ENCODE measurements at places on chromosomes 6 and 20. TPM values are rescaled to one million over a fixed set of nuclear protein-coding genes. Genes with fewer than 3 reads are reported as not detected.
A peak's percentile ranks its signal among the peaks of the same experiment; 100 is the strongest.

DNA sequence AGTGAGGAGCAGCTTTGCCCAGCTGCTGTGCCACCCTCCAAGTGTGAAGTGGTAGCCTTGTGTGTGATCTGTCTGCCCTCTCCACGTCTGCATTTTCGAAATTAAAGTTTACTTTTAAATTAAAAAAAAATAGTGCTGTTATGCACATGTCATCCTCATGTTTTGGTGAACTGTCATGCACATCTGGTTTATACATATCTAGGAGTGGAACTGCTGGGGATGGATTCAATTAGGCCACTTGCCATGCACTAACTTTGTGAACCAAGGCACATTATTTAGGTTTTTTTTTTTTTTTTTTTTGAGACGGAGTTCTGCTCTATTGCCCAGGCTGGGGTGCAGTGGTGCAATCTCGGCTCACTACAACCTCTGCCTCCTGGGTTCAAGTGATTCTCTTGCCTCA, 3.6 kb downstream of the GTSF1L start:
- no peak for DNase-seq

- DNase-seq, result no peak
These were observed 172.9 kb downstream of the LAMA2 start for GRCh38 chr6:129055796-129056195.

DNA sequence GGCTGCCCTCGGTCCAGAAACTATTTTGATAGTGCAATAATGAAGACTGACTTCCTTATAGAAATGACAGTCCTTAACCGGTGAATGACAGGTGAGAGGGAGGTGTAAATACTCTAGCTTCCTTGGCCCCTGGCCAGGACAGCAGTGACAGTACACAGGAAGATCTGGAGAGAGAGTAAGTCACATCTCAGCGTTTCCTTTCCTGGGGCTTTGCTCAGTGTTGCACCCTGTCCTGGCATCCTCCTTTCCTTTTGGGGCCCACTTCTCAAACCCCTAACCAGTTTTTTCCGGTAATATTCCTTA, 336.9 kb downstream of the CD83 start:
- DNase-seq, result no peak

- DNase-seq, result no peak
These were observed 67.4 kb downstream of the STMND1 start for GRCh38 chr6:17169291-17169690.

- DNase-seq, result no peak
These were observed 663.3 kb upstream of the ADGRB3 start for GRCh38 chr6:67971812-67972211.

DNA sequence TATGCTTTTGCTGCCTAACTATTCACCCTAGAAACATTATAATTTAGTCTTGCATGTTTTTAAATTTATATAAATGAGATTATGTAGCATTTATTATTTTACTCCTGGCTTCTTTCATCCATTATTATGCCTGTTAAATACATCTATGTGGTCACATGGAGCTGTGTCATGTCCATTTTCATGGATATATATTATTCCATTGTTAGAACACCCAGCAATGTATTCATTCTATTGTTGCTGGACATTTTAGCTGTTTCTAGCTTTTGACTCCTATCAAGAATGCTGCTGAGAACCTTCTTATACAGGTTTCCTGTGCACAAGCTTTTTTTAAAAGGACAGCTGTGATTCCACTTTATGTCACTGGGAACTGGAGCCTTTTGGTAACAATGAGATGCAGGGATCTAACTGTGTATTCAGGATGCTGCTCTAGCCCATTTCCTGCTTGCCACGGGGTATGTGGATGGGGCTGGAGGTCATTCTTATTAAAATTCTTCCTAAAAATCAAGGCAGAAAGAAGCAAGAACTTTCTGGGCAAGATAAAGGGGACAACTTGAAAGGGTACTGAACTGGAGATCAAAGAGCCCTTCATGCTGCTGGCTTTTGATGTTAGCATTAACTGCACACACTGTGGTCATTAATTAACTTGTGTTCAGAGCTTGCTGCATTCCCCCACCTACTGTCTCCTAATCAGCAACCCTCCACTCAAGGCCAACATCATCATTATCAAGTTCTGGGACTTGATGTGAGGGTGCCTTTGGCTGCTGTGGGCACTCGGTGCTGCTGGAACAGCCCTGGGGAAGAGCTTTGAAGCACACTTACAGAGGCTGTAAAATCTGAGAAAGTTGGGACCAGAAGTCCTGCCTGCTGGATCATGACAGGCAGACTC, 96.6 kb upstream of the AKIRIN2 start:
- DNase-seq, result no peak

- DNase-seq, result no peak
These were observed 107.2 kb downstream of the ATP9A start for GRCh38 chr20:51660672-51661608.

- no peak for DNase-seq
These were observed 34.5 kb downstream of the MDGA1 start for GRCh38 chr6:37663019-37663810.

DNA sequence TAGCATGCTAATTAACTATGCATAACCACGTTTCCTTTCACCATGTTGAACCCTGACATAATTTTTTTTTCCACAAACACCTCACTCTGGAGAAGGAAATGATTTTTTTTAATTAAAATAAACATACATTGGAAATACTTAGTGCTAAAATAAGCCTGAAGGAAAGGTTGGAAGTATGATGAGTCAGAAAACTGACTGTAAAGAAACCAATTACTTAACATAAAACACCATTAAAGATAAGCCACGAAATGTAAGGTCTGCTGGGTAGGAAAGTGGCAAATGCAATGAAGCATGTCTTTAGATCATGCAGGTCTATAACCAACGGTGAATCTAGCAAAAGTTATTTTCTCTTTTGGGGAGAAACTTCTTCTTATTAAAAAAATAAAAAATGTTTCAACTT, 47.5 kb downstream of the OPRM1 start:
- no peak for DNase-seq

GRCh38 chr6:87869064-87869905, 167.3 kb upstream of the AKIRIN2 start:
- DNase-seq, result no peak

DNA sequence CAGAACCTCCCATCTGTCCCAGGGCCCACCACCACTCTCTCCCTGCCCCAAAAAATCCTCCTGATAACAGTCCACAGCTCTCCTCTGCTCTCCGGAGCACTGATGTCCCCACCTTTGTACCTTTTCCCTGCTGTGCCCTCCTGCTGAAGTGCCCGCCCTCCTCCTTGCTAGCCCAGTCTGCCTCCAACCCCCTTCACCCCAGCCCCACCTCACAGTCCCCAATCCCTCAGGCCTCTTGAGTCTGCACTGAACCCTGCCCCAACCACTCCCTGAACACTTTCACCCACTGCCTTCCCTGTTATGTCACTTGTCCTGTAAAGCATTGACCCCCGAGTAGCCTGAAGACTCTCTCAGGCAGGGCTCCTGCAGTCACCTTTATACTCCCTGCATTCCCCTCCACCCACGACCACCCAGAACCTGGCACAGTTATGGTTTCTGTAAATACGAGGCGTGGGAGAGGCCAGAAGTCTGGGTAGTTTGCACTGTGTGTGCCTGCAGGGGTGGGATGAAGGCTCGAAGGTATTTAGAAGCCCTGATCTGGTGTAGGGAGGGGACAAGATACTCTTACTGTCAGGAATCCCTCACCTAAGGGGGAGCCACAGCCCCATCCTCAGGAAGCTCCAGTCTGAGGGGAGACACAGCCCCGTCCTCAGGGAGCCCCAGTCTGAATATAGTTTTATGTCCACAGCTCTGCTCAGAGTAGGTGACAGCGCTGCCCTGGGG, 5.4 kb downstream of the GLP1R start:
- no peak for DNase-seq

GRCh38 chr20:48962976-48963771, 41.7 kb downstream of the ARFGEF2 start:
- DNase-seq, result no peak

DNA sequence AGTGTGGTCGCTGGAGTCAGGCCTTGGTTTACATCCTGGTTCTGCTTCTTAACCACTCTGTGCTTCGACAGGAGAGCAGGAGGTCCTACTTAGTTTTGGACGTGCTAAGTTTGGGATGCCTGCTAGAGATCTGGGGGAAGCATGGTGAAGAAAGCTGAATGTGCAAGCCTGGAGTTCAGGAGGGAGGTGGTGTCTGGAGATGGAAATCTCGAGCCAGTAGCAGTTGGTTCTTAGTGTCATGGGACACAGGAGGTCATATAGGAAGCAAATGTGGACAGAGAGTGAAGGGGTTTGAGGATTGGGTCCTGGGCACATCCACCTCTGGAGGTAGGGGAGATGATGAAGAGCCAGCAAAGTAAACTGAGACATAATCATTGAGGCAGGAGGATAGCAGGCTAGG, 131.4 kb downstream of the SYCP2 start:
- peak; percentile 11 for DNase-seq

DNA sequence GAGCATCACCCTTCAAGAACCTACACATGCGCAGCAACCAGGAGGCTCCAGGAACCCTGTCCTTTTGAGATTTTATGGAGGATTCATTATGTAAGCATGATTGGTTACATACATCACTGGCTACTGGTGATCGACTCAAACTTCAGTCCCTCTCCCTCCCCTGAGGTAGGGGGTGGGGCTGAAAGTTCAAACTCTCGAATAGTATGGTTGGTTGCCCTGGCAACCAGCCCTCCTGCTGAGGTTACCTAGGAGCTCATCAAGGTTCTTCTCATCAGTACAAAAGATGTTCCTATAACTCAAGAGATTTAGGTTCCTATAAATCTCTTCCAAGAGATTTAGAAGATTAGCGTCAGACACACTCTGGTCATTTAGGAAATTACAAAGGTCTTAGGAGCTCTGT, 21.9 kb upstream of the ZSCAN9 start:
- no peak for DNase-seq

- no peak for DNase-seq
These were observed 292.6 kb downstream of the UBE3D start for GRCh38 chr6:82772851-82773717.

GRCh38 chr6:14638906-14639761, 521.6 kb downstream of the CD83 start:
- DNase-seq, result no peak

DNA sequence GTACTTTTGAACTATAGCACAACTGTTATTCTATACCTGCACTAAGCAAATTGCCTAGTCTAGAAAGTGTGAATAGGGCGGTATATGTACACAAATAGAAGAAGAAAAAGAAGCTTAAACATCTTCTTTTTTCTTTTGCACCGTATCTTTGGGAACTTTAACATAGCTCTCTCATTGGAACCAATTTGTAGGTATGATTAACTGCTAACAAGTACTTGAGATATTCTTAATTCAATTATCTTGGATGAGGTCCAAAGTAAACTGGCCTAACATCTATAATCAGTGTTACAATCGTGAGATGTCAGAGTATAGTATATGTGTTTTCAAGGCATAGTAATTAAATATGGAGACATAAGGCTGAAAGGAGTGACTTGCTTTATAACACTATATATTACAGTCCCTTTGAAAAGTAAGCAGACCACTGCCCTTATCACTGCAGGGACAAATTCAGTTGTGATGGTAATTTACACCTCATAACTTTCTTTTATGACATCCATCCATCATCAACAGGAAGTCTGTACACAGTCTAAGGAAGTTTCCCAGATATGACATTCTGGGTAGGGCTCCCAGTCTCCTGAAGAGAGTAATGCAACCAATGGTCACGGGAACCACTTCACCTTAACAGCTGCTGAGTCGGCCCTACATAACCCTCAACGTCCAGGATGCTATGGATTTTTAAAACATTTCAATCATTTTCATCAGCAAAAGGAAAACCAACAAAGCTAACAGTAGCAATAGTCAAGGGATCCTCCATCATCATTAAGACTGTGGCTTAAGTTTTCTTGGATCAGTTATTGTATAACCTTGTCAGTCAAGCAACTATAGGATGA, 37.6 kb downstream of the NKAIN2 start:
- no peak for DNase-seq

- DNase-seq, result no peak
These were observed 66.4 kb downstream of the ANKS1A start for GRCh38 chr6:34955442-34955841.

DNA sequence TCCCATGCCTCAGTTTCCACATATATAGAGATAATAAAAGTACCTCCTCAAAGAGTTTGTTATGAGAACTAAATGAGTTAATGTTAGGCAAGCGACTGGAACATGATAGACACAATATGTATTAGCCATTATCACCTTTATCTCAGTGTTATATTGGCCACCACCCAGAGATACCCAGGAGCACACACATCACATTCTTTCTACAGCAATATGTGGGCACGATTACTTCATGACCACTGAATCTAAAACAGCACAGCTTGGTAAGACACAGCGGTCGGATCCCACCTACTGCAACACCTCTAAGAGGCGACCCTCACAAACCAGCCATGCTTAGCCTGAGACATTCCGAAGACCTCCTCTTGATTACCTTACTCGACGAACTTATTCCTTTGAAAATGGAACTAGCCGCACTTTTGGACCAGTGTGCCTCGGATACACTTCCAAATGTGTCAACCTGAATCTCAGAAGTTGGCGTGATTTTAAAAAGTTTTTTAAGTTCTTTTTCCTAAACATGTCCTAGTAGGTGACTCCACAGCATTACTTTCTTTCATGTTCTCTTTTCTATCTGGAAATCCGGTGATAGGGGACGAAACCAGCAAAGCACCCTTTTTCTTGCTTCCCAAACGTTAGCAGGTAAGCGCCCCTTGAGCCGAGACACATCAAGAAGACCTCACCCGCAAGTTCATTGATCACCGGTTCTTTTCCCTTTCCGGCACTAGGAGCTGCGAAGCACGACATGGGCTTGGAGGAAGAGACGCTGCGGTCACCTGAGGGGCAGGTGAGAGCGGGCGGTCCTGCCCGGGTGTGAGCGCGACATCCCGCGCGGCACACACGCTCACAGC, 923 bp downstream of the GMDS start:
- no peak for DNase-seq

The CCDC167 gene
- 24.8 TPM for total RNA-seq

The CCN6 gene
- total RNA-seq, result not detected

The NEDD9 gene
- 25.5 TPM for total RNA-seq

The PRICKLE4 gene
- total RNA-seq, result 4.5 TPM

The SAMD3 gene
- 0.38 TPM for total RNA-seq

The FAM184A gene
- total RNA-seq, result 4.1 TPM

The SLC4A11 gene
- 2.5 TPM for total RNA-seq

The PRDM13 gene
- not detected for total RNA-seq

The CRISP3 gene
- total RNA-seq, result 0.85 TPM

The CLPSL2 gene
- total RNA-seq, result not detected

The PGK2 gene
- not detected for total RNA-seq

The ZSCAN23 gene
- total RNA-seq, result 13.9 TPM

The TSBP1 gene
- total RNA-seq, result not detected

Data from mesothelial cell of epicardium (in vitro differentiated cells).